Hippocampal formation (tissue), 2 donors: ENCODE measurements at places on chromosomes 5 and 9.

GRCh38 chr5:56480705-56481427 lies 247.7 kb upstream of the ANKRD55 start:
- peak; percentile 65 for DNase-seq

DNA sequence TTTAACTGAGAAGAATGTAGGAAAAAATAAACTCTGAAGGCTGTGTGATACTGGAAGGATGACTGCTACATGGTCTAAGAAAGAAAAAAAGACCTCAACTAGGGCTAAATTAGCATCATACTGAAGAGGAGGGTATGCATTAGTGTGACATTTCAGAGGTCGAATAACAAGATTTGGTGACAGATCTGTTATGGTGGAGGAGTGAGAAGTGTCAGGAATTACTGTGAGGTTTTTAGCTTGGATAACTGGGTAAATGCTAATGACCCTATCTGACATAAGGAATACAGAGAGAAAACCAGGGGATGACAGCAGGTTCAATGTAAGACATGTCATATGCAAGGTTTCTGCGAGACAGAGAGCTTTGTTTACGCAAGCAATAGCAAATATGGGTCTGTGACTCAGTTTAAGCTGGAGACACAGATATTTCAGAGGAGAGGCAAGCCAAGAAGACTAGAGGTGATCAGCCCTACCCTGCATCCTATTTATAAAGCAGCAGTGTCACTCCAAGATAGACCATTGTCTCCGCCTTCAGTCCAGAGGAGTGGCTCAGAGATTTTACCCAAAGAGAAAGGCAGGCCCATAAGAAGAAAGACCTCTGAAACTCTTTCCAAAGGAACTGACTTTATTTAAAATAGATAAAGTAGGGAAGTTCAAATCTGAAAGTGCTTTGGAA lies 44.3 kb downstream of the FBN2 start:
- no peak for DNase-seq

GRCh38 chr9:111412280-111412679 lies 71.9 kb downstream of the ECPAS start:
- DNase-seq, result peak; percentile 81

DNA sequence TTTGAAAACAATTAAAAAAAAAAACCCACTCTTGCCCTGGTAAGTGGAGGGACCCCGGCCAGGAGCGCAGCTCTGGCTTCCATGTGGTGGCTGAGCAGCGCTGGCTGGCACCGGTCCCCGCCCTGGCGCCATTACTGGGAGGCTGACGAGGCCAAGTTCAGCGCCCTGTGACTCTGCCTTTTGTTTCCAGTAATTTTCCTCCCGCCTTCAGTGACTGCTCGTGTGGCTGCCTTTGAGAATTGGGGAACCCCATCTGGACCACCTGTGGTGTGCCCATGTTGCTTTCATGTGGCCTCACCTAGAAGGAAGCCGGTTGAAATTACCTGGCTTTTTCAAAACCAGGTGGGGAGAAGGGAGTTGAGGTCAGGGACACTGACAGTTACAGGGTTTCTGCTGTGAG lies 136.1 kb downstream of the GAPVD1 start:
- DNase-seq, result no peak

- DNase-seq, result no peak
These were observed 250.0 kb upstream of the TNC start for GRCh38 chr9:115367780-115368525.

GRCh38 chr5:178851951-178852350 lies 7.8 kb upstream of the ZNF354B start:
- no peak for DNase-seq

GRCh38 chr9:20030221-20030620 lies 241.4 kb upstream of the SLC24A2 start:
- no peak for DNase-seq

- peak; percentile 64 for DNase-seq
These were observed 77.5 kb downstream of the SLC1A3 start for GRCh38 chr5:36683821-36684434.

DNA sequence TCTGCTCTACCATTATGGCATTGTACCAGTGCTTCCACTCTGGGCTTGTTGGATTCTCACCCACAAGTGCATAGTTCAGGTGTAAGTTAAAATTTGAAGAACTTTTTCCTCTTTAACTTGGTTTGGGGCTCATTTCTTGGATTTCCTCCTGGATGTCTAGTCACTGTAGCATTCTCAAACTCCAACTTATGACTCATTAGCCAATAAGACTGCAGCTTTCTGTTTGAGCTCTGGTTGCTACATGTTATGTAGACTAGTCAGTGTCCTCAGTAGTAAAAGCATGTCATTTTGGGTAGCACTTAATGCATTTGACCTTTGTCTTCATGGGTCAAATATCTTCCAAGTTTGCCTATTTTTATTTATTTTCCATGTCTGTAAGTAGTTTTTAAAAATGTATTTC lies 790.8 kb downstream of the BRINP1 start:
- no peak for DNase-seq

- no peak for DNase-seq
These were observed 588 bp upstream of the PLPP1 start for GRCh38 chr5:55535199-55535905.

GRCh38 chr9:36148311-36149051 lies 11.9 kb downstream of the GLIPR2 start:
- DNase-seq, result peak; percentile 87

DNA sequence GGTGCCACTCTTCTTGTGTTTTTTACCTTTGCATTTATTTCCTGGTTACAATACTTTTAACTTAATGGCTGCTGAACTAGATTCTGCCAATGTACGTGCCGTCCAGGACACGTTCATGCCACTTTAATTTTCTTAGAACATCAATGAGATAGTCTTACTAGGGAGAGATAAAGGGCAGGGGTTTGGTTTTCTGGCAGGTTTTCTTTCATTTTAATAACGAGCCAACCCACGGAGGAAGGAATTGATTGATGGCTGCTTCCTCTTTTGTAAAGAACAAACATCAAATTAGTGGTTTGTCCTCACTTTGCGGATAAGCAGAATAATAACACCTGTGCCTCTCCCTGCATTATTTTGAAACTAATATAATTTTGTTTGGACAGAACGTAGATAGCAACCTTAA lies 135.7 kb downstream of the DOCK8 start:
- DNase-seq, result no peak

- DNase-seq, result no peak
These were observed 28.4 kb upstream of the CSNK1G3 start for GRCh38 chr5:123483446-123484077.

- DNase-seq, result no peak
These were observed 5.0 kb downstream of the PPARGC1B start for GRCh38 chr5:149735066-149735465.

DNA sequence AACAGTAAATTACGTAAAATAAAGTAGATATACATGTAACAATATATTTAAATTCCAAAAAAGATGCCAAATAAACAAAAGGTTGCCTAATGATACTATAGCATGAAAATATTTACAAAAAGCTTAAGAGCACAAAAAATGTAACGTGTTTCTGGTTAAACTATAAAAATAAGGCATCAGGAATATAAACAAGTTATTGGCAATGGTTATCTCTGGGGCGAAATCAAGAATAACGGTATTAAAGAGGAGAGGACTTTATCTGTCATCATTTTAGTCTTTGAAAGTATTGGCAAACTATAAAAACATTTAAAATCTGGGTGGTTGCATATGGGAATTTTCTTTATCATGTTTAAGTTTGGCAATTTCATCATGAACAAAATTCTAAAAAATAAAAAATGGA lies 1599.2 kb downstream of the MAT2B start:
- no peak for DNase-seq

GRCh38 chr9:2870340-2870739 lies 26.4 kb upstream of the PUM3 start:
- no peak for DNase-seq

DNA sequence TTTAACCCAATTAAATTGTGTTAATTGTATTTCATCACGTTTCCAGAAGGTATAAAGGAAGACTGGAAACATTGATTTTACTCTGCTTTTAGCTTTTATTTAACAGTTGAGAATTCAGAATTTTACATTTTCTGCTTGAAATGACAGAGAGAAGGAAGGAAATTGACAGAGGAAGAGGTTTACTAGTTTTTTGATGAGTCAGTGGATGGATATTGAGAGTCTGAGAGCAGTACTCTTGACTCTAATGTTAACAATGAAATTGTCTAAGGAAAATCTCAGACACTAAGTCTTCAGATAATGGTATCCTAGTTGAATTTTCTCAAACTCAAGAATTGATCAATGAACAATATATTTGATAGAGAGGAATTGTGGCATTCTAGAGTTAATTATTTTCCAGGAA lies 60.6 kb downstream of the IPO11 start:
- no peak for DNase-seq
